MCF 10A (cell line): ENCODE measurements at places on chromosomes 7 and 10. TPM values are rescaled to one million over a fixed set of nuclear protein-coding genes. Genes with fewer than 3 reads are reported as not detected.

DNA sequence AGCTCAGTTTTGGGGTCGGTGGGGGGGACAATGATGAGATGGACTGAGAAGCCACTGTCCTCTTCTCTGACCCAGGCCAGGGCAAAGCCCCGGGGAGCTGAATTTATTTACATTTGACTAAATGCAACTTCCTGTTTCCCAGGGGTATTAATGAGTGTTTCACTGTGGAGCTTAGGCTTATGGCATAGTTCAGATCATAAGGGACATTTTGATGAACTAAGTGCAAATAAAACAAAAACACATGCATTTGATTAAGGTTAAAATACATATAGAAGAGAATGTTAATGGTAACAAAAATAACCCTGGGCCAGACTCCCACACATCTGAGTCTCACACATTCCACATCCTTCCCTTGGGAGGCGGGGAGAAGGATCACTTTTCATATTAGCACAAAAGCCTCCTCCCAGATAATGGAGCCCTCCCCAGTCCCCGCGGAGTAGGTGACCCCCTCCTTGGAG, 320.6 kb downstream of the FRMD4A start:
- DNase-seq = no peak

GRCh38 chr10:55929291-55929690, 431.8 kb downstream of the ZWINT start:
- no peak for DNase-seq

DNA sequence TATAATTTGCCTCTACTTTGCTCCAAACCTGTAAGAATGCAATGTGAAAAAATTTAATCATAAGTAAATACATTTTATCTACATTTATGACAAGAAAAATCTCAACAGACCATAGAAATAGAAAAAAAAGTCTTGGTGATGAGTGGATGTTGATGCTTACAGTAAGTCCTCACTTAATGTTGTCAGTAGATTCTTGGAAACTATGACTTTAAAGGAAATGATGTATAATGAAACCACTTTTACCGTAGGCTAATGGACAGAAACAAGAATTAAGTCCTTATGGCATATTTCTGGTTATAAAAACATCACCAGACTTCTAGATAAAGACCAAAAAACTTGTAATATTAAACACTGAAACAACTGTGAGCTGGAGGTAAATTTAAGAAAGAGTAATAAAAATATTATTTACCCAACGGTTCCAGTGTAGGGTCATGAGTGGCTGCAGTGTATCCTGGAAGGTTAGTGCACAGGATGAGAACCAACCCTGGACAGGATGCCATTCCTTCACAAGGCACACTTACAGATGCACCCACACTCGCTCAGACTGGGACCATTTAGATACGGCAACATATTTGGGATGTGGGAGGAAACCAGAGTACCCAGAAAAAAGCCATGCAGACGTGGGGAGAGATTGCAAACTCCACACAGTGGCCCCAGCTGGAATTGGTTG, 76.3 kb downstream of the GLCCI1 start:
- DNase-seq = no peak

GRCh38 chr7:136102881-136103280, 125.7 kb upstream of the MTPN start:
- no peak for DNase-seq

- DNase-seq = no peak
Measured at GRCh38 chr10:124041675-124042445, 51.5 kb downstream of the CHST15 start.

The TRA2A gene
- total RNA-seq = 92.9 and 113 TPM in 2 replicates

The DDIT4 gene
- 698 and 872 TPM in 2 replicates for total RNA-seq
